CD8-positive, alpha-beta memory T cell (primary cell): ENCODE measurements at places on chromosomes 3 and 15. TPM values are rescaled to one million over a fixed set of nuclear protein-coding genes. Genes with fewer than 3 reads are reported as not detected.

DNA sequence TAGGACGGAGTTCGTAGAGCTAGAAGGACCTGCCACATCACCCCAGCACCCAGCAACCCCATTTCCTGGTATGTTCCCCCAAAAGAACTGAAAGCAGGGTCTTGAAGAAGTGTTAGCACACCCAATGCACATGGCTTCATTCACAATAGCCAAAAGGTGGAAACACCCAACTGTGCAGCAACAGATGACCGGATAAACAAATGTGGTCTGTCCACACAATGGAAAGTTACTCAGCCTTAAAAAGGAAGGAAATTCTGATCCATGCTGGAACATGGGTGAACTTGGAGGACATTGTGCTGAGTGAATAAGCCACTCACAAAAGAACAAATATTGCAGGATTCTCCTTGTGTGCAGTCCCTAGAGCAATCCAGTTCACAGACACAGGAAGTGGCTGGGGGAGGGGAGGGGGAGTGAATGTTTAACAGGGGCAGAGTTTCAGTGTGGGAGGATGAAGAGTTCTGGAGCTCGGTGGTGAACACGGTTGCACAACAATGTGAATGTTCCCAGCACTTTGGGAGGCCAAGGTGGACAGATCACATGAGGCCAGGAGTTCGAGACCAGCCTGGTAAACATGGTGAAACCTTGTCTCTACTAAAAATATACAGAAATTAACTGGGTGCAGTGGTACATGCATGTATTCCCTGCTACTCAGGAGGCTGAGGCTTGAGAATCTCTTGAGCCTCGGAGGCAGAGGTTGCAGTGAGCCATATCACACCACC, 157.5 kb downstream of the NUP210 start:
- no peak for DNase-seq

DNA sequence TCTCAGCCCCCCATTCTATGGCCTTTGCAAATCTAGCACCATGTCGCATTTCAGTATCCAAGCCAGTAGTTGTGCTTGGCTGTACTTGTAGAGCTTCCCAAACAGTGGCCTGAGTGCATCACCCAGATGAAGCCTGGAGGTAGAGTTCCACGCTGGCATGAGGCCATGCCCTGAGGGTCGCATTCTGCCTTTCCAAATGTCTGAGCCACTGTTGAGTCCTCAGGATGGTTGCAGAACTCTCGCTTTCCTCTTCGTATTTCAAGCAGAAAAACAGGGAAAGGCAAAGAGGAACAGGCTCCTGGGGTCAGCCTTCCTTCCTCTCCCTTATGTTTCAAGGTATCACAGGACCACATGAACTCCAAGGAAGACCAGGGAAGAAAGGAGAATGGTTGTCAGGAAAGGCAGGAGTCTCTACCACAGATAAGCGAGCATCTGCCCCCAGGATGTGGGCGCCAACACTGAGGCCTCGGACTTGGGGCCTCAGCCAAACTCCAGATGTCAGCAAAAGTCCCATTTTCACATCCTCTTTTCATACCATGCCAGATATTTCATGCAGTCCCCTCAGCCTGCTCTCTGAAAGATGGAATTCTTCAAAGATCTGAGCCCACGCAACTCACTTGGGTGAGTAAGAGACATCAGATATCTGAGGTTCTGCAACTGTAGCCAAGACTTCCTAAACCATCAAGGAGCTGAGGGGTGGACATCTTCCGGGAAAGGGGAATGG, 19.4 kb upstream of the PRR20G start:
- DNase-seq = no peak

GRCh38 chr3:132622148-132622547, 25.1 kb downstream of the ACKR4 start:
- DNase-seq = no peak

The KBTBD8 gene
- polyA plus RNA-seq = 3.6 TPM
